ENCODE measurements at places on chromosomes 3 and 15.
A peak's percentile ranks its signal among the peaks of the same experiment; 100 is the strongest.

GRCh38 chr15:39530480-39531342 lies 50.2 kb upstream of the THBS1 start:
- no peak for DNase-seq

GRCh38 chr15:95848126-95848525 lies 482.4 kb upstream of the NR2F2 start:
- DNase-seq, result no peak

GRCh38 chr3:186920301-186920700 lies 10.0 kb upstream of the ST6GAL1 start:
- DNase-seq, result no peak

GRCh38 chr3:46095307-46095706 lies 68.0 kb upstream of the XCR1 start:
- no peak for DNase-seq

DNA sequence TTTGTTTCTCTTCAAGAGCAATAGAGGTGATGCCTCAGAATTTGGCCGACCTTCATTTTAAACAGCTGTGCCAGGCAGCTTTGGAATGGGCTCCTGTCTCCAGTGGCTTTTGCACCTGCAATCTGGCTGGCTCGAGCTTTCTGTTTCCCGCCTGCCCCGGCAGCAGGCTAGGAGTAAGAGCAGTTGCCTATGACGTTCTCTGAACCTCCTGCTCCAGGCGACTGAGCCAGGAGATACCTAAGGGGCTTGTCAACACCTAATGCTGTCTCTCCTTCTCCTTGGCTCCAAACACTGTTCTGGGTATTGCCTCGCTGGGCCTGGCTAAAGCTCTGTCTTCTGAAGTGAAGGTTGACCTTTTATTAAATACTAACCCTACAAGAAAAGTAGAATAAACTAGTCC lies 229.9 kb downstream of the LRRN1 start:
- DNase-seq, result no peak

DNA sequence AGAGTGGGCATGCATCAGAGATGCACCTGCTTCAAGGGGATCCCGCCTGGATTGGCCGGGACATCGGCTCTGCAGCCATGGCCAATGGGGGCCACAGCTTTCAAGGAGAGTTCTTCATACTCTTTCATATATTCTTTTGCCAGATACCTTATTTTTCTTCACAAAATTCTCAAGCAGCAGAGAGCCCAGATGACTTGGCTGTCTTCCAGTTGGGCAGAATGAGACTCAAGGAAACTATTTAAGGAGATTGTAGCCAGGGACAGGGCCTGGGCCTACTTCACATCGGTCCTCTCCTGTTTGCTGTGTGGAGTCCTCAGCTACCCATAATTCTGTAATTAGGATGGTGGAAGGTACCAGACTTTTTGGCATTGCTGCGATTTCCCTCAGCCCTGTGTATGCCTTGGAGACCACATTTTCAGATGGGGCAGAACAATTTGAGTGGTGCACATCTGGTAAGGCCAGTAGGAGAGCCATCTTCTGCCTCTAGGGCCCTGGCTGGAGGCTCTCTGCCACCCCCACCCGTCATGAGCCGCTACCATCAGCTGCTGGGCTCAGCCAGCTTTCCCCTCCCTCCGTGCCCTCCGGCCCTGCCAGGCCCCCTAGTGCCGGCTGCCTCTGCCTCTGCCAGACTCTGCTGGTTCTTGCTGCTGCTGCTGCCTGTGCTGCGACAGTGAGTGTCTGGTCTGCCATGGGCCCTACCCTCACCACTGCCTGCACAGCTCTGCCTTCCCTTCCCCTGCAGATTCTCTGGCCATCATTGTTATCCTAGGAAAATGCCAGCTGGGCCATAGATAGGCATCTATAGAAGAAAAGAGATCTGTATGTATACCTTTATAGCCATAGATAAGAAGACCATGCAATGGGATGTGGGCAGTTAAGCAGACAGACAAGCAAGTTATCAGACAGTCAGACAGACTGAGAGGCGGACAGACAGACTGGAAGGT lies 6.7 kb downstream of the PLIN1 start:
- DNase-seq, result peak; percentile 40

GRCh38 chr3:115102046-115102445 lies 45.0 kb downstream of the ZBTB20 start:
- no peak for DNase-seq

DNA sequence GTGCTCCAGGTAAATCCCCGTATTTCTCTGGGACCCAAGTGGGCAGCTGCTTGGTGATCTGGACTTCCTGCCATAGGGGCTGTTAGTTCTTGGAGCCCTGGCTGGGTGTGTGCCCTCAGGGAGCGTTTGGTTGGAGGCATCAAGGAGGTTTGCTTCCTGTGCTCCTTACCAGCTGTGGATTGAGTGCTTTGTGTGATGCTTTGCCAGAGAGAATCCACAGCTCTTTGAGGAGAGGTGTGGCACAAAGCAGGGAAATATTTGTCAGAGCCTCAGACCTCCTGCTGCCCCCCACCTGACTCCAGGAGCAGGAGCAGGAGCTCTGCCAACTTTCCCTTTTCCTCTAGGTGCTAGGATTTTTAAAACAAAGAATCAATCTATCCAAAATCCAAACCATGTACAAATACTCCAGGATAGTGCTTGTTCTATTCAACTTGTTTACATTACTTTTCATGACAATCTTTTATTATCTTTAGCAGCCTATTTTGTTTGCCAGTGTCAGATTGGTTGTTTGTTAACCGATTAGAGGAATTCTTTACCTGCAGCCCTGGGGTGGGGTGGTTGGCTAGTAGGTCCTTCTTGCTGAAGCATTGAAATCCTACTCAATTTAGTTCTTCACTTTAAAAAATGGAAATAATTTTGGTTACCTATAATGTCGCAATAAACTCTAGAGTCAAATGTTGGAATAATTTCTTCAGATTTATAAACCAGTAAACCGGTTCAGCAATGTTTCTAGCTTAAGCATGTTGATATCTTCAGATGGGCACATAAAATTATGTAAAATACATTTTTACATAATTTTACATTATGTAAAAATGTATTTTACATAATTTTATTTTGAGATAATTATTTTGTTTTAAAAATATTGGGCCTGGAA lies 2.5 kb downstream of the CTDSPL start:
- peak; percentile 5 for DNase-seq

DNA sequence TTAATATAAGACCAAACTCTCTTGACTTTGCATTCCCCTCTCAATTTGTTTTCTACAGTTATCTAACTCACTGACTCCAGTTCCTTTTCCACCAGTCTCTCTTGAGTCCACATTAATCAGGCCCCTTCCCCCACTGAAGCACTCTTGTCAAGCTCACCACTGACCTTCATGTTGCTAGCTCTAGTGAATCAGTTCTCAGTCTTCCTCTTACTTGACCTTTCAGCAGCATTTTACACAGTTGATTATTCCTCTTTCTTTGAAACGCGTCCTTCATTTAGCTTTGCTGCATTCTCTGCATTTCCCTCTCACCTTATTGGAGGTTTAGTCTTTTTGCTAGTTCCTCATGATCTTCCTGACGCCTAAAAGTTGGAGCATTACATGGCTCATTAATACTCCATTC lies 8.3 kb downstream of the PPP2R3A start:
- no peak for DNase-seq

DNA sequence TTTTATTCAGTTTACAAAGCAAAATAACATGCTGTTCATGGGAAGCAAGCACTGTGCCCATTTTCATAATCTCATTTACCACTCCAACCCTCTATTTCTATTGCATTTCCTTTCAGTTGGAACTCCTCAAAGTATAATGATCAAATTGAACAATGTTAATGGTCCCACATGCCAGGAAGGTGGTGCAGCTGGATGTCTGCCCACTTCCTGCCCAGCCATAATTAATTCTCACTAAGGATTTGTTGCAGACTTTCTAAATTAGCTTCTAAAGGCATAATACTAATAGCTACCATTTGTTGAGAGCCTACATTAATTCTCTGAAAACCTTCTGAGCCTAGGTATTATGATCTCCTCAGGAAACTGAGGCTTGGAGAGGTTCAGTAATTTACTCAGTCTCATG lies 316.1 kb upstream of the TPM1 start:
- no peak for DNase-seq

DNA sequence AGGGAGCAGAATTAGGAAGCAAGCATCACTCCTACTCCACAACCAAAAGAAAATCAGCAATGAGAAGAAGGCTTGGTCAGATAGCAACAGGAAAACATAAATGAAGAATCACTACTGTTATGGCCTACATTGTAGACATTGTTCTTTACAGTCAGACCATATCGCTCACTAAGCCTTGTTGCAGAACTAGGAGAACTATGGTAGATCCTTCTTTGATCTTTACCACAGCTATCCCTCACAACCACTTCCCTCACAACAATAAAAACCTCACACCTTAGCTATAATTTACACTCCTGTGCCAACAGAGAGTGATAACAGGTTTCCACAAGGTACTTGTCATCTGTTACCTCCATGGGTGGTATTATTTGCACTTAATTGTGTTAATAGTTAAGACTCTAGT lies 126.6 kb downstream of the WDR76 start:
- DNase-seq, result no peak

DNA sequence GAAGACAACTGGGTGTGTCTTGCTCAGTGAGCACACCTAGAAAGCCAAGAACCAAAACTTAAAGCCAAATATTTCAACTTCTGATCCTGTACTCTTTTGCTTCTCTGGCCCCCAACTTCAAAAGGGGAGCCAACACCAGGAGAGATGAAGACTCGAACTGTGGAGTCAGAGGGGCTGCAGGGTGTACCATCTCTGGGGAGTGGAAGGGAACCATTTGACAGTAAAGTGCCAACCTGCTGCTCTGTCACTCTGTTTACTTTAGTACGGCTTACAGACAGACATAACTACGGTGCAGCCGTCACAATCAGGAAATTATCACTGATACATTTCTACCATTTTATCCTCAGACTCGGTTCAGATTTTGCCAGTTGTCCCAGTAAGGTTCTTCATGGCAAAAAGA lies 1.6 kb downstream of the FBXO22 start:
- no peak for DNase-seq

- DNase-seq, result no peak
Measured at GRCh38 chr3:115190747-115191146, 43.7 kb upstream of the ZBTB20 start.

GRCh38 chr3:180789774-180790173 lies 110.5 kb upstream of the CCDC39 start:
- DNase-seq, result no peak

DNA sequence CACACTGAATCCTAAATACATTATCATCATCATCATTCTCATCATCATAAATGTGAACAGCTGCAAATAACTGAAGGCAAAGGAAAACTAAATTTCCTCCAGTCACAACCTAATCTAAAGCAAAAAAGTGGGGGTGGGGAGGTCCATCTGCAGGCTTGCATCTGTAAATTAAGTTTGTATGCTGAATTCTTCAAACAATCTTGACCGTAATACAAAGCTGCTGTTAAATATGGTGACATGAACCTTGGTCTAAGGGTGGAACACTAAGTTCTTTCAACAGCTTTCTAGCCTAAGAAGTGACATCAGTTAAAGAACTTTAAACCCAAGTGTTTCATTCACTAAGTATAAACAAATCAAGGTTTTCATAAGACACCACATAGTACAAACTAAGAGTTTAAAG lies 4.3 kb downstream of the LRRFIP2 start:
- DNase-seq, result no peak

DNA sequence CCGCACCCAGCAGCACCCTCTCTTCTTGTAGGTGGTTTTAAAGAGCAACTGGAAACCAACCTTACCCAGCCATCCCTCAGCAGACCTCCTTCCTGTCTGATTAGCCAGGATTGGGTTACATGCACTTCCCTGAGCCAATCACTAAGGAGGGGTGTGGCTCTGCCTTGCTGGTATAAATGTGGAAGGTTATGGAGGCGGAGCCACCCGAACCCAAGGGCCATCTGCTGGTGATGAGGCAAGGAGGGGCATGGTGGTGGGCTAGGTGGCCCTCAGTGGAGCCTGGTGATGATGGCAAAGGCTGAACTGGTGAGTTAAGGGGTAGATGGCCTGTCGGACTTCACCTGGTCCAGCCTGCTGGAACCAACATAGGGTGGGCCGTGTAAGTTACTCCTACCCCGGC lies 39.8 kb downstream of the CCDC33 start:
- no peak for DNase-seq

- DNase-seq, result no peak
Measured at GRCh38 chr3:48894516-48894915, 4.2 kb downstream of the SLC25A20 start.

- peak; percentile 39 for DNase-seq
Measured at GRCh38 chr3:85567071-85567676, 608.4 kb downstream of the CADM2 start.

GRCh38 chr3:32117320-32117719 lies 10.9 kb downstream of the GPD1L start:
- no peak for DNase-seq

DNA sequence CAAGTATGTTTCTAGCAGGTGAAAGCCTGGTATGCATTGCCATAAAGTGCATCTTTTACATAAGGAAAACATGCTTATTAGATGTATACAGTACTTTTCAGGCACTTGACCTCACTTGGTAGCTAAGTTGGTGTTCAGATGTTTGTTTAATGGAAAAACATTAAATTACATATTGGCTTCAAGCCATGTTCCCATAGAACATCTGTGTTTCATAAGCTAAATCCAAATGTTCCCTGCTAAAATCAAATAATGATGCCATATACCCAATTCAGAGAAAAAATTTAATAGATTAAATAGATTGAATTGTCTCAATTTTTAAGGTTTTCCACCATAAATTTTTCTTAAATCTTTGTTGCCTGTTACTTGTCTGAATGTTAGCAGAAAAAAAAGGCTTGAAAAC lies 19.1 kb upstream of the RPL22L1 start:
- DNase-seq, result no peak

DNA sequence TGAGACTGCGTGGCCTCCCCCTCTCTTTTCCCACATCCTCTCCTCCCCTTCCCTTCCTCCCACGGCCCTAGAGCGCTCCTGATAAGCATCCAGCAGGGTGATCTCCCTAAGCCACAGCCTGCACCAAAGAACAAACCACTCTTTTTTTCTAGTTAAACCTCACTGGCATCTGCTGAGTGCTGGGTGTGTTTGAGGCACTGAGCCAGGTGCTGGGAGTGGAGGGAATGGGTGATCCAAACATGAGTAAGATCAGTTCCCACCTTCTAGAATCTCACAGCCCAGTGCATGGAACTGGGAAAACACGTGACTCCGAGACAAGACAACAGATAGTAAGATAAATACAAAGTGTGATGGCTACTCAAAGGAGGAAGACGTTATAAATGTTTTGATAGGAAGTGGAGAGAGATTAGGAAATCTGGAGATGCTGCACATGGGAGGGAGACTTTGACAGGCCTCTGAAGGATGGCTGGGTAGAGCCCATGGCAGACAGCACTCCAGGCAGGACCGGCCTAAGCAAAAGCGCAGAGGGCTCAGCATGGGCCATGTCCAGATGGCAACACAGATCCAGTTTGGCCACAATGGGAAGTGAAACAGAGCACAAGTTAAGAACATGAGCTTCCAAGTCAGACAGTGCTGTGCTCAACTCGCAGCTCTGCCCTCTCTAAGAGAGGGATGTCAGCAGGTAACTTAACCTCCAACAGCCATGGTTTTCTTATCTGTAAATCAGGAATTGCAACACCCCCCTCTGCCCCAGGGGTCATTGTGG lies 55.6 kb downstream of the CCR3 start:
- no peak for DNase-seq

DNA sequence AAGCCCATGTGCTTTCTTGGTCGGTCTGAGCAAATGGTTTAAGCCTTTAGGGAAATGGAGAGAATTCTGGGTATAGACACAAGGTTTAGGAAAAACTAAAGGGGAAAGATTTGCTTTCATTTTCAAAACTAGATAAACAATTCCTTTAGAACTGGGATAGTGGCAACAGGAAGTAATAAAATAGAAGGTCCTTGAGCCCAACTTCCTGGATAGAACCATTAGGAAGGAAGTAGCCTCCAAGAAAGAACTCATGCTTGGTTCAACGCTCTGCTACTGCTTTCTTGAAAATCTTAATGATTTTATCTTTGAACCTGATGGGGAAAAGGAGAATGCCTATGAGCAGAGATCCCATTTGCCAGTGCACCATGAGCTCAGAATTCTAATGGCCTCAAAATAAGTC lies 147.0 kb upstream of the THRB start:
- no peak for DNase-seq

Measured in astrocyte of the spinal cord (primary cell).